Naive B cell (primary cell): ENCODE measurements at places on chromosomes 16 and 17.
A peak's percentile ranks its signal among the peaks of the same experiment; 100 is the strongest.

- DNase-seq, result no peak
These were observed 104.7 kb downstream of the LITAF start for GRCh38 chr16:11481987-11482386.

GRCh38 chr16:2919511-2920255 lies 8.0 kb downstream of the FLYWCH1 start:
- DNase-seq, result peak; percentile 56

GRCh38 chr16:4561596-4561995 lies 5.5 kb downstream of the C16orf96 start:
- DNase-seq, result no peak

- DNase-seq, result no peak
These were observed 12.5 kb upstream of the NKD1 start for GRCh38 chr16:50535506-50536257.

GRCh38 chr16:55899857-55900256 lies 24.7 kb upstream of the CES5A start:
- DNase-seq, result no peak

DNA sequence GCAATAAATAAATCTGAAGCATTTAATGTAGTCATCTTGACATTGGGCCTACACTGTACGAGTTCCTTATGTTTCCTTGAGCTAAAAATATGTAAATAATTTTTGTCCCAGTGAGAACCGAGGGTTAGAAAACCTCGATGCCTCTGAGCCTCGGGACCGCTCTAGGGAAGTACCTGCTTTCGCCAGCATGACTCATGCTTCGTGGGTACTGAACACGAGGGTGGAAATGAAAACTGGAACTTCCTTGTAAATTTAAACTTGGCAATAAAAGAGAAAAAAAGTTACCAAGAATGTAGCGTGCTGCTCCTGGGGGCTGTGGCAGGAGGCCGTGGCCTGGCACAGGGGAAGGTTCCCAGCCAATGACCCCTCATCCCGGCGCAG lies 74.1 kb downstream of the SOCS1 start:
- DNase-seq, result no peak

DNA sequence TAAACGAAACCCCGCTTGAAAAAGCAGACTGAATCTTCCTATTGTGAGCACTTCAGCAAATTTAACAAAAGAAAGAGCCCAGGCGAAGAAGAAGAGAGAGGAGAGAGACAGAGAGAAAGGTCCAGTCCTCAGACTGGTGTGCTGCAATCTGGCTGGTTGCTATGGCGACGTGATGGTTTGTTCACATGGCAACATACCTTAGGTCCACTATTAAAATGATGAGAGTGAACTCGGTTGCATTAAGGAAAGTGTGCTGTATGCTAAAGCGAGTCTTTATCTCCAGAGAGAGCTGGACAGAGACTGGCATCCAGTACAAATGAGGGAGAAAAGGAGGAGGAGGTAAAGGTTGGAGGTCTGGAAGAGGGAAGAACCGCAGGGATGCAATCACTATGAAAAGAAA lies 271.8 kb upstream of the ZFHX3 start:
- DNase-seq, result no peak

GRCh38 chr17:42286411-42287221 lies 1.7 kb upstream of the STAT5A start:
- no peak for DNase-seq

- DNase-seq, result no peak
These were observed 669 bp upstream of the CRISPLD2 start for GRCh38 chr16:84818989-84819643.

- DNase-seq, result peak; percentile 76
These were observed 20.6 kb downstream of the MAP3K14 start for GRCh38 chr17:45296003-45296832.

DNA sequence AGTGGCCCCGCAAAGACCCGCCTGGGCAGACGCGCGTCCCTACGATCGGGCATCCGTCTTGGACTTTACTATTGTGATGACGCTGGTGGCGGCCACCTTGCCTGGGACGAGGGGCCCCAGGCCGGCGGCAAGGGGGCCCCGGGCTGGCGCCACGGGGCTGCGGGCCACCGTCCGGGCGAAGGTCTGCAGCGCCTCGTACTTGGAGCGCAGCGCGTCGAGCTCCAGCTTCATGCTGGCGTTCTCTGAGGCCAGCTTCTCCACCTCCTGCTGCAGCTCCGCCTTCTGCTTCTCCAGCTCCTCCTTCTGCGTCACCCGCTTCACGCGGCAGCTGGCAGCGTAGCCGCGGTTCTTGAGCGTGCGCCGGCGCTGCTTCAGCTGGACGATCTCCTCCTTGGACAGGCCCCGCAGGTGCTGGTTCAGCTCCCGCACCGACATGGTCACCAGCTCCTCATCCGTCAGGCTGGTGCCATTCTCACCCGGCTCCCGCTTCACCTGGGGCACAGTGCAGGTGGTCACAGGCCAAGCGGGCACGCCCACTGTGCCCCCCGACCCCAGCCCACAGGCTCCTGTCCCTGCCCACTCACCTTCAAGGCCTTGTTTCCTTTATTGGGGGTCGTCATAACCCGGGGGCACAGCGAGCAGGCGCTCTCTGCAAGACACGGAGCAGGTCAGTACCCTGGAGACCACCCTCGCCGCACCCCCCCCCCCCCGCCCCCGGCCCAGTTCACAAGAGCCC lies 4.8 kb upstream of the SIRT7 start:
- DNase-seq, result no peak

DNA sequence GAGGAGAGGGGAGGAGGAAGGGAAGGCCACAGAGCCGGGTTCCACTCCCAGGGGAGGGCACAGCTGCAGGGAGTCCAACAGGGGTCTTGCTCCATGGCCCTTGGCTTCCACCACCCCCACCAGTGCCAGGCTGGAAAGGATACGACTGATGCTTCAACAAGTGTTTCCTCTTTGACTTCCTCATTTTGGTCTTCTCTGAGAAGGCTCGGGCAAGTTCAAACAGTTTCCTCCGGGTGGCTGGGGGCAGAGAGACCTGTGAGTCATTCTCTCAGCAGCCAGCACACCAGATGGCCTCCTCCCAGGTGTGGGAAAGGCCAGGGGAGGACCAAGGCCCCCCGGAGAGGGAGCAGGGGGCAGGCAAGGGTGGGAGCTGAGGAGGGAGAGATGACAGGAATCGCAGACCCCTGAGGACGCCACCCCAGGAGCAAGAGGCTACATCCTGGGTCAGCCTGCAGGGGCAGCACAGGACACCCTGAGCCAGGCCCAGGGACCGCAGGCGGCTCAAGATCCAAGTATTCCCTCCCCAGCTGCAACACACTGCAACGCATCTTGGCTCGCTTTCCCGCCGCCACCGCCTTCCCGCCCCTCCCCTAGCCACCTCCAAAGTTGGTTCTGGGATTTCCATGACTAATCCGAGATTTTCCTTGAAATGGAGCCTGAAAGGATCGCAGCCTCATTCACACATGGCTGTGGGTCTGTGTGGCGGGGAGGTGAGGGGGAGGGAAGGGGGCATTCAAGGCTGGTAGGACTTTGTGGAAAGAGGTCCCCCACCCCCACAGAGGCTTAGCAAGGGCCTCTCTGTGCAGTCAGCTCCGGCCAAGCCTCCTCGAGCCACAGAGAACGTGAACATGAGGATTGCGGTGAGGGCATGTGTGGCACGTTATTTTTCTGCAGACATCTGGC lies 18.4 kb upstream of the MRPS23 start:
- DNase-seq, result peak; percentile 70
